Iris pigment epithelial cell (primary cell): ENCODE measurements at places on chromosomes 5 and 9.

DNA sequence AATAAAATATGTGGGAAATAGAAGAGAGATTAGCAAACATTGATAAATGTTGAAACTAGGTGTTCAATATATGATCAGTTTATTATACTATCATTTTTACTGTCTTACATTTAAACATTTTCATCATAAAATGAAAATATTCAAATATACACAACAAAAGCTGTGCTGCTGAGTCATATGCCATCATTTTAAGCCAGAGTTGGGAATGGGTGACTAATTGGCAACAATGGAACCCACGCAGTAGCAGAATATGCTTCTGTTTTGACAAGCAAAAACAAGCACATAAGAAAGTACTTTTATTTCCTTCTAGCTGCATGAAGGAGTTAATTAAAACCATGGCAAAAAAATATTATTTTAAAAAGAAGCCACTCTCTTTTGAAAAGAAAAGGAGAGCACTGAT lies 340.0 kb upstream of the EDIL3 start:
- DNase-seq, result peak; percentile 79

- DNase-seq, result no peak
Measured at GRCh38 chr5:139335811-139336210, 5.8 kb upstream of the PAIP2 start.

GRCh38 chr5:134133188-134133994 lies 18.9 kb downstream of the TCF7 start:
- no peak for DNase-seq

GRCh38 chr5:133895979-133896845 lies 72.2 kb downstream of the C5orf15 start:
- DNase-seq, result no peak

- no peak for DNase-seq
Measured at GRCh38 chr5:154861946-154862345, 3.5 kb downstream of the CNOT8 start.

GRCh38 chr5:122844136-122844909 lies 1.1 kb upstream of the SNX24 start:
- peak; percentile 18 for DNase-seq

- DNase-seq, result no peak
Measured at GRCh38 chr9:7300484-7300883, 499.1 kb downstream of the DMAC1 start.

DNA sequence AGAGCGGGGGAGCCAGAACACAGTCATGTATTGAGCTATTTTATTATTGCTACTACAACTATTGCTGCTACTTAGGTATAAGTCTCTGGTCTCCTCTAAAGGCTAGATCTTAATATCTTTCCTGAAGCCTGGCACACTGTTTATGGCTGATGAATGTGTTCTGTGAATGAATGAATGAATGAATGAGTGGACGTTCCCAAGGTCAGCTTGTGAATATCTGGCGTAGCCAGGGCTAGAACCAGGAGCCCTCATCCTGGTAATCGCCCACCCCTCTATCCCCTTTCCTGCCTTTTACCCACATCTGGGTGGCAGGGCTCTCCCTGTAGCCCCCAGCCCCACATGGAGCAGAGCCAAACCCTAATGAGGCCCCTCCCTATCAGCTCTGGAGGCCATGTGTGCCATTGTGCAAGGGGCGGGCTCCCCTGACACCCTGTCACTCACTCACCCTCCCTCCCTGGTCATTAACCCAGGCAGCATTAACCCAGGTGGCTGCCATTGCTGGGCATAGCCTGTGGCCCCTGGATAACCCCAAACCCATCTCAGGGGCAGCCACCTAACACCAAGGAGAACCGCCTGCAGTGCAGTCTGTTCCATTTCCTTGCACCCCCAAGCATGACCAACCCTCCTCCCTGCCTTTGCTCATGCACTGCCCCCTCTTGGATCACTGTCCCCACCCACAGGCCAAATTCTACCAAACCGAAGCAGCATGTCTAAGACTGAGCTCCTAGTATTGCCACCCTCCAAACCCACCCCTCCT lies 2.0 kb upstream of the AKNA start:
- DNase-seq, result no peak

DNA sequence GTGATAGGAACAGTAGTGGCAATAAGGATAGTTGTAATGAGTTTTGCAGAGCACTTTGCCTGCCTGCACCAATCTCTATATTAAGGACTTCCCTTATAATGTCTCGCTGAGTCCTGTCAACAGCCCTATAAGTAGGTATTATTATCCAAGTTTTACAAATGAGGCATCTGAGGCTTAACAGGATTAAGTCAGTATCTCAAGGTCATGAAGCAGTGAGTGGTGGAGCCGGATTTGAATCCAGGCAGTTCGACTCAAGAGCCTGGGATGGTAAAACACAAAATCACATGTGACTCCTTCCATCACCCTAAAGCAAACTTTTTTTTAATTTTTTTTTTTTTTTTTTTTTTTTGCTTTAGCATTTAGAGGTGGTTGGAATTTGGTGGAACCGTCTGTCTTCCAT lies 59.0 kb upstream of the RARS1 start:
- DNase-seq, result no peak
